Epithelial cell of proximal tubule (primary cell): ENCODE measurements at places on chromosomes 1 and 21. TPM values are rescaled to one million over a fixed set of nuclear protein-coding genes. Genes with fewer than 3 reads are reported as not detected.

- no peak for DNase-seq
Observed at GRCh38 chr1:236117710-236118109, 24.6 kb upstream of the GPR137B start.

DNA sequence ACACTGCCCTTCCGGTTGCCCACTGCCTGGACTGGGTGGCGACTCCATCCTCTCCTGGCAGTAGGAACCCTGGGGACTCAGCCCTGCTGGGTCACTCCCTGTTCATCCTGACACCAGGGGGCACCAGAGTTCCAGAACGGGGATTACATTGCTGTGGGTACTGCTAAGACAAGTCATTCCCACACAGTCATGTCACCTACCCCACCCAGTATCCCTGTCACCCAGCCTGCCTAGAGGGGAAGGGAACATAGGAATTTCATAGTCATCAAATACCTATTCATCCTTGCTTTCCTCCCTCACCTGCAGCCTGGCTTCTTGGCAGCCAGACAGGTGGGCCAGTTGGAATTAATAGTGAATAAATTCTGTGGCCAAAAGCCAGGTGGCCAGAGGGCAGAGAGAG is 9.8 kb upstream of the SFN start:
- no peak for DNase-seq

GRCh38 chr1:177309880-177310279 is 139.1 kb downstream of the BRINP2 start:
- DNase-seq, result no peak

- DNase-seq, result no peak
Observed at GRCh38 chr1:185015631-185016030, 29.7 kb upstream of the RNF2 start.

DNA sequence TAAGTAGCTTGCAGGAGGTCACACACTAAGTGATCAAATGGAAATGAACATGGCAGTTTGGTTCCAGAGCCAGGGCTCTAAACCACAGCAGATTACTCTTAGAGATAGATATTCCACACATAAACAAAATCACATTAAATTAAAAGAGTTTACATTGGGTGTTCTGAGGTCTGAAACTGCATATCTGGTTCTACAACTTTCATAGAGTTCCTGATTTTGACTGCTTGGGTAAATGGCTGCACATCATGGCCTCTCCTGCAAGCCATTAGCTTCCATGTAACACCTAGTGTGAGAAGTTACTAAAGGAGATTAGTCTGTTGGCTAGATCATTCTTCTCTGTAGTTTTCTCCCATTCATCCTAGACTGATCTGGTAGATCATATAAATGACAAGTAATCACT is 12.8 kb upstream of the XCL2 start:
- DNase-seq, result no peak

DNA sequence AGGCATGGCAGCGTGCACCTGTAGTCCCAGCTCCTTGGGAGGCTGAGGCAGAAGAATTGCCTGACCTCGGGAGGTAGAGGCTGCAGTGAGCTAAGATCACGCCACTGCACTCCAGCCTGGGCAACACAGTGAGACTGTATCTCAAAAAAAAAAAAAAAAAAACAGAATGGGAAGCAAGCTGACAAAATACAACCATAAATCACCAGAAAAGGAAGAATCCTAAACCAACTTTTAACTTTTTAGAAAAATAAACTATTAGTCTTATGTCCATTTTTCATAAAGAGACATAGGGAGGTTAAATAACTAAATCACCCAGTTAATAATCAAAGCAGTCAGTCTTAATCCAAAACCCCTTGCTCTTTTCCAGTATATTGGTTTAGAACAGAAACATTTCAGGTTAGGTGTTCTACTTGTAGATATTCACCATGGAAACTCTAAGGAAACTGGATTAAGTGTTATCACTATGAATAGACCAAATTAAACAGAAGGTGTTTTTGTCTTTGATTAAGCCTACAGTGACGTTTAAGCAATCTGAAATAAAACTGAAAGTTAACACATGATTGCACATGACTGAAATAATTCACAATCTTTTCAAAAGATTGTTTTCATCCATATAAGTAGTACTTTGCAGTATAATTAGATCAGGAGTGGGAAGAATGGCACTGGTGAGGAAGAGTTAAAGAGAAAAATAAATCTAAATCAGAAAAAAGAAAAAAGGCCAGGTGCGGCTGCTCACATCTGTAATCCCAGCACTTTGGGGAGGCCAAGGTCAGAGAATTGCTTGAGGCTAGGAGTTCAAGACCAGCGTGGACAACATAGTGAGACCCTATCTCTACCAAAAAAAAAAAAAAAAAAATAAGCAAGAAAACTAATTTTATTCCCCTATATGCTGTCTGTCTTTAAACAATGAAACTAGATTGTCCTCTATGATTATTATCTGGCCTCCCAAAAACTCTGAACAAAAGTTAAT is 9.6 kb downstream of the CDC42BPA start:
- no peak for DNase-seq

The NGF gene
- 2.0 and 2.7 TPM in 2 replicates for total RNA-seq

The FOXD2 gene
- total RNA-seq, result 0.14 TPM in 1 of 2 replicates, not detected in the other

The ERO1B gene
- total RNA-seq, result 3.3 and 3.8 TPM in 2 replicates

The MATN1 gene
- not detected in 2 replicates for total RNA-seq
